ENCODE measurements at places on chromosomes 5 and 9.

- no peak for DNase-seq
Measured at GRCh38 chr5:111224561-111225345, 569 bp downstream of the CAMK4 start.

DNA sequence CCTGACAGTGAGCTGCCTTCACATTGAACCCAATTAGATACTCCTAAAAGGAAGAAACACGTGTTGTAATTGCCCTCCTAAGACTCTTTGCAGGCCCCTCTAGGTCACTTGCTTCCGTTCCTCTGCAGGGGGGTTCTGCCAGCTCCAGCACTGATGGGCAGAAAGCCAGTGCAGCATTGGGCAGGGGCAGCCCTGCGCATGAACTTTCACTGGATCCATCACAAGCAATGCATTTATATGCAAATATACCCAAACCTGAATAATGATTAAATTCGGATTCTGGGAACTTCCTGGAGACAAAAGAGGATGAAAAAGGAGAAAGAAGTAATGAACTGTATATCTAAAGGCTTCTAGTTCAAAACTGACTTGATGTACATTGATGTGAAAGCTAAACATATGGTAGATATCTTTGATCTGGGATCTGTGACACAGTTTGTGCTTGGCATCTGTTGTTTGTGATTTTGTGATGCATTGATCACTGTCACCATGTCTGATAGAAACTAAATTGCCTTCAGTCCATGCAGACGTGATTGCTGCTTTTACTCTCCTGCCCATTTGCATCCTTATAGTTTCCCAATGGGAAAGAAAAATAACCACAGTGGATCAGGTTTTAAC lies 313.4 kb downstream of the DEPDC1B start:
- DNase-seq: no peak

- DNase-seq: peak; percentile 9
Measured at GRCh38 chr9:89095761-89096528, 82.7 kb downstream of the SHC3 start.

DNA sequence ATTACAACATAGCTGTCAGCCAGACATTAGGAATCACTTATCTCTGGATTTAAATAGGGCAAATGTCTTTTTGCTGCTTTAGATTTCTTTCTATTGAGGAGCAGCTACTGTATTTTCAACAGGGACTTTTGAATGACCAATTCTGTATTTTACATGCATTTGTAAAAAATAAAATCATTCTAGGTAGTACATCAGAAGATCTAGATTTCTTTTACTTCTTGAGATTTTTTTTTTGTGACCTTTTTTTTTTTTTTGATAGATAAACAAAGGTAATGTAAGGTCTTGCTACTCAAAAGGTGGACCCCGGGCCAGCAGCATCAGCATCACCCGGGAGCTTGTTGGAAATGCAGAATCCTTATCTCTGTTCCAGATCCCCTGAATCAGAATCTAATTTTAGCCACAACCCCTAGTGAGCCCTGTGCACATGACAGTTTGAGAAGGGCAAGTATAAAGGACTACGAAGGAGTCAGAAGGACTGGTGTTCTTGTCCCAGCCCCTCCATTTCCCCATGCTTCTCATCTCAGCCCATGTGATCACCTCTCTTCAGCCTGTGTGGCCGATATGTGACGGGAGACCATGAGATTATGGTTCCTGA lies 37.7 kb upstream of the CKMT2 start:
- peak; percentile 20 for DNase-seq

- no peak for DNase-seq
Measured at GRCh38 chr9:23938908-23939307, 112.9 kb upstream of the ELAVL2 start.

Measured in EH (cell line).